ENCODE measurements at places on chromosomes 13 and 19.

DNA sequence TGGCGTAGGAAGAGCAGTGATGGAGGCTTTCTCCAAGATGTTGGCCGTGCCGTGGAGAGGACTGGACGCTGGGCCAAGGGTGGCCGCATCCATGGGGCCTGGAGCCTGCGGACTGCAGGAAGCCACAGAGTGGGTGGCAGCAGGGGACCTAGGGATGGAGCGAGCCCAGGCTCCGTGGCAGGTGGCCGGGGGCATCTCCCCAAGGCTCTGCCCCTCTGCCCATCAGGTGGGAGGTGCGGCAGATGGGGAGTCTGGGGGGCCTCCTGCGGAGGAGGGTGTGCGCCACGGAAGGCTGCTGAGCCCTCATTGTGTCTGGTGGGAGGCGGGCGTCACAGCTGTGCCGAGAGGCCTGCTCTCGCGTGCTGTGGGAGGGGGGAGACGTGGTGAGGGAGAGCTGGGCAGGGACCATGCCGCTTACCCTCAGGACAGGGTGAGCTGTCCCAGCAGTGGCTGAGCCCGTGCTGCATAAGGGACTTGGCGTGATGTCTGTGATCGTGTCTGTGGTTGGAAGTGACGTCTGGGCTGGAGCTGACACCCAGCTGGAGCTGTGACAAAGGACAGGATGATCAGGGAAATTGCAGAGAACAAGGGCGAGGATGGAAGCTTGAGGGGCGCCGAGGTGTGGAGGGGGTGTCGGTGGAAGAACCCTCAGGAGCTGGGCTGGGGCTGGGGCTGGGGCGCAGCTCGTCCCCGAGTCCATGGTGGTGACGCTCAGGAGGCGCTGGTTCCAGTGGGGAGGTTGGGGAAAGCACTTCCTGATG, 13.4 kb downstream of the MCF2L start:
- DNase-seq = no peak

DNA sequence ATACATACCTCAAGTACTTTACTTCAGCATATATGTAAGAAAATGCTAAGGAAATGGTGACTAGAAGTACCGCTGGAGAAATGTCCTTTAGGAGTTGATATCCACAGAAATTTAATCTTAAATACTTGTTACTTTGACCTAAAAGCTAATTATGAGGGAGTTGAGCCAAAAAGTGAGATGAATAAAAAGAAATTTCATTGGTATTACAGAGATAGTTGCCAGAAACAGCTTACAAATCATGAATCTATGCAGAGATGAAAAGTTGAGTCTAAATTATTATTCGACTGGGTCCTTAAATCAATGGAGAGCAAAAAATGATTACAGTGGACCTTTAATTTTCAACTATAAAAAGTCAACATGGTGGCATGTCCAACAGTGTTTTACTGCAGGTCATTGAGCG, 160.9 kb downstream of the MZT1 start:
- DNase-seq = no peak

DNA sequence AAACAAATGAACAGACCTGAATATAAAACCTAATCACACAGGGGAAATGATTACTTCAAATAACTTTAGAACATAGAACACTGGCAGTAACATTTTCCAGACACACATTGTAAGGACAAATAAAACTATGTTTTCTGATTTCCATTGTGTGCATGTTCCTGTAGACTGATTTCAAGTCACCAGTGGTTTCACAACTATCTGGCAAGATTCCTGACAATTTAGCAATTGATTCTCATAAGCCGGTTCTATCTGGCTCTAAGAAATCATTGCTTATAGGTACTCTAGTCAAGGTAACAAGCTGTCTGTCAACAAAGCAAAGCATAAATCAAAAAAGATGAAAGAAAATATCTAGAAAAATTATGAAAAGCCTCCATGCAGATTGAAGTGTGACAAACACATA, 19.6 kb upstream of the PCCA start:
- no peak for DNase-seq

- DNase-seq = peak; percentile 75
Measured at GRCh38 chr19:37905946-37906868, at the start of gene WDR87. TSS of gene WDR87 (minus strand) at chr19:37906594. CDS start at chr19:37898239, 8,355 bp downstream.

DNA sequence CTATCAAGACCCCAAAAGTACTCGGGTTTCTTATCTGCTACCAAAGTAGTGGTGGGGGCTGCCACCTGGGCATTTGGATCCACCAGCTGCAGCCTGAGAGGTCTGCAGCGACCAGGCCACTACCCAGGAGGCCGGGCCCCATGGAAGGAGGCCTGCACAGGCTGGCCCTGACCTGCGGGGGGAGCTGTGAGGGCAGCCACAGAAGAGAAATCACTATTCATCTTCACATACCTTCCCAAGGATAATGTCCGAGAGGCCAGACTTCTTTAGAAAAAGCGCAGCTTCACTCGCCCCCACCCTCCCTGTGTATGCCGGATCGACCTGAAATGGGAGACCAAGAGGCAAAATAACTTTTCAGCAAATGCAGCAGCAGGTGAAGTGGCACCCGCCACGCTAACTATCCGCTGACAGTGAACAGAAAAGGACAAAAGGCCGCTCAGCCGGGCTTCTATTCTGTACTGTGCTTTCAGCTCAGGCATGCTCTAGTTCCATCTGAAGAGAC, 30.1 kb downstream of the EPS15L1 start:
- peak; percentile 53 for DNase-seq

- peak; percentile 91 for DNase-seq
Measured at GRCh38 chr13:109162248-109163036, 533.0 kb downstream of the MYO16 start.

DNA sequence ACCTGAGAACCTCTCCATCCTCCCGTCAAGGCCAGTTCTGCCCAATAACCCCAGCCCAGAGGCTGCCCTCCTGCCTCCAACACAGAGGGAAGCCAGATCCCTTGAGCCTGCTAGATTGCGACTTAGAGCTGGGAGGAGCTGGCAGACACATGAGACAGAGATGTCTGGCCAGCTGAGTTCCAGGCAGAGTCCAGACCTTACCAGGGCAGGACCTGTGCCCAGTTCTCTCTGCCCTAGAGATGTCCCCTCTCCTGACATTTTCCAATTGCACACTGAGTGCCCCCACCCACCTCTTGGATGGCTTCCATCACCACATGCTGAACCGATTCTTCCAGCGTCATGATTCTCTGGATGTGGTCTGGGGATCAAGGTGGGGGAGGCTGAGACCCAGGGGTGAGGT, 3.0 kb downstream of the HOOK2 start:
- DNase-seq = no peak

- peak; percentile 73 for DNase-seq
Measured at GRCh38 chr19:11242864-11243797, 3.7 kb downstream of the ANGPTL8 start.

- DNase-seq = no peak
Measured at GRCh38 chr19:35534803-35535480, 1.7 kb downstream of the GAPDHS start.

GRCh38 chr13:78997902-78998629, 339.1 kb upstream of the OBI1 start:
- DNase-seq = peak; percentile 59

- no peak for DNase-seq
Measured at GRCh38 chr19:35099897-35100275, 15.7 kb upstream of the FXYD3 start.

DNA sequence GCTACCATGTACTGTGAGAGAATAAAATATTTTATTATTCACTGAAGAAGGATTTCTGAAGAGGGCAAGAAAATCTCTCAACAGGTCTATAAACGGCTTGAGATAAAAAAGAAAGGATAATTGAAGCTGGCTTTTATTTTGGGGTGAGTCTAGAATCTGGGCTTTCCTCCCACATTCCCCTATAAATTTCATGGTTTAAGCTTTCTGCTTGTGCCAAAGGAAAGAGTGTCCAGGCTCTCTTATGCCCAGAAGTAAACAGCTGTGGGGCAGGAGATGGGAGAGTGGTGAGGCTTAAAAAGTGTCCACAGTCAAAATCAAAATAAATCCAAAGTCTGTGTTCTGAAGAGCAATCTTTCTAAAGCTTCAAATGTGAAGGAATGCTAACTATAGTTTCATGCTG, 942.2 kb upstream of the MIR17HG start:
- no peak for DNase-seq

- DNase-seq = no peak
Measured at GRCh38 chr13:113646376-113646775, 11.6 kb downstream of the ATP4B start.

- peak; percentile 94 for DNase-seq
Measured at GRCh38 chr13:50082426-50083281, 67.4 kb downstream of the KCNRG start.

- no peak for DNase-seq
Measured at GRCh38 chr13:112700291-112701060, 10.6 kb downstream of the ATP11A start.

DNA sequence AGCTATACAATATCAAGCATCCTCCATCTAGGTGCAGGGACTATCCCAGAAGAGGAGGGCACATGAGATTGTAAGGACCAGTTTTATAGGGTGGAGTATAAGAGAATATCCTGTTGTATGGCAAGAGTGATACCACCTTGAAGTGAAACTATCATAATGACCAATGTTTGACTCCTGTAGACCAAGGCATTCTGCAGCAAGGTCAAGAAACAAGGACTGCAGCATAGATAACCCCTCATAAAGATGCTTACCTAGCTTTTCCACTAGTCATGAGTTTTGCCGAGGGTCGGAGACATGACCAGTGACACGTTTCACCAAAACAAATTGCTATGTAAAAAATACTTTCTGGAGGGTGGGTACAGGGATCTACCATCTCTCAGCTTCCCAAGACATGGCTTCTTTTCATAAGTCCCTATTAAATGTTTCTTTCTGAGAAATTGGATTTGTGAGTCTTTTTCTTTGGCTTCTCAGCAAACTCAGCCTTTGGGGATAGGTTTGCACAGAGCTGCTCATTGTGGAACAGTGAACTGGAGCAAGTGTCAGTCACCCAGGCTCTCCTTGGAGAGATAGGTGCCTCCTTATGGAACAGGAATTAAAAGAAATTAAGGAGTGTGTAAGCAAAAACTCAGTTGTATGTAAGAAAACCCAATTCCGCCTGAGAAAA, 28.2 kb upstream of the CYSLTR2 start:
- no peak for DNase-seq

DNA sequence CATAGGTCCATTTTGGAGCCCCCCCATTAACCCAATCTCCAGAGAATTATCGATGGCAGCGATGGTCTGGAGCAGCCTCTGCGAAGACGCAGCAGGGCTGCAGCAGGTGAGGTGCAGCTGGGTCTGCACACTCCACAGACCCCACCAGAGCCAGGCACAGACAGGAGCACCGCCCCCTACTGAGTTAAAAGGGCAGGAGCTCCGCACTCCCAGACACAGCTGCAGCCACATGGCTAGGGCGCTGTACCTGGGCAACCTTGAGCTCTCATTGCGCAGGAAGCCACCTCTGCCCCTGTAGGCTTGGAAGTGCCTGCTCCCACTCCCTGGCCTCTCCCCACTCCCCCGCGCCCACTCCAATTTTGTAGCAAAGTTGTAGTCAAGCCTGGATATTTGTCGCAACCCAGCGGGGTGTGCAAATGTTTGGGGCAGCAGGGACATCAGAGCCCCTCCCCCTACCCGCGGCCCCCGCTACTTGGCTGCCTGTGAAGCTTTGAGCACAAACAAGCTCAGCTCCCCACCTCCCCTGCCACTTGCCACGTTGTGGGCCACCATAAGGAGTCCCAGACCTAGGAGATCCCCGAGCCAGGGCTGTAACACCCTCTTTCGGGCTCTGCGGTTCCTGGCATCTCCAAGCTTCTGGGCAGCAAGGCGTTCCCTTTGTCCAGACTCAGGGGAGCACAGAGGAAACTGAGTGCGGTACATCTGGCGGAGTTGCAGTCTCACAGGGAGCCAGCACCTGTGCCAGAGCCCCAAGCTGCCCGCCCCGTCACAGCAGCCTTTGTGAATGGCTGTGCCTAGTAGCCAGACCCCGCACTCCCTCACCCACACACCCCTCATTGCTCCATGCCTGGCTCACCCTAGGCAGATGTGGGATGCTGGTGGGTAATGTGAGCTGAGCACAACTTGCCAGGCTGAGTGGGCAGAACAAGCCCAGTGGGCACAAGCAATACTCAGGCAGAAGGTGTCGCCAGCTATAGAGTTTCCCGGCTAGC, 949.7 kb upstream of the SLITRK1 start:
- no peak for DNase-seq

- no peak for DNase-seq
Measured at GRCh38 chr13:67061750-67062149, 168.4 kb downstream of the PCDH9 start.

DNA sequence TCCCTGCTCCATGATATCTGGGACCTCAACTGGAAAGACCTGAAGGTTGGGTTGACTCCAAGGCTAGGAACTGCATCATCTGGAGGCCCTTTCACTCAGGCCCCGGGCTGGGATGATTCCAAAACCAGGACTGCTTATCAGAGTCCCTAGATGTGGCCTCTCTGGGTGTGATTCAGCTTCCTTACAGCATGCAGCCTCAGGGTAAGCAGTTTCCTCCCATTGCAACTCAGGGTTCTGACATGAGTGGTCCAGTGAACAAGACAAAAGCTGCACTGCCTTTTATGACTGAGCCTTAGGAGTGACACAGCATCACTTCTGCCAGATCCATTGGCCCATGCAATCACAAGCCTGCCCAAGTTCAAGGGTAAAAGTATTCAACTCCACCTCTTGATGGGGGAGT, 502.8 kb downstream of the COG6 start:
- DNase-seq = no peak

DNA sequence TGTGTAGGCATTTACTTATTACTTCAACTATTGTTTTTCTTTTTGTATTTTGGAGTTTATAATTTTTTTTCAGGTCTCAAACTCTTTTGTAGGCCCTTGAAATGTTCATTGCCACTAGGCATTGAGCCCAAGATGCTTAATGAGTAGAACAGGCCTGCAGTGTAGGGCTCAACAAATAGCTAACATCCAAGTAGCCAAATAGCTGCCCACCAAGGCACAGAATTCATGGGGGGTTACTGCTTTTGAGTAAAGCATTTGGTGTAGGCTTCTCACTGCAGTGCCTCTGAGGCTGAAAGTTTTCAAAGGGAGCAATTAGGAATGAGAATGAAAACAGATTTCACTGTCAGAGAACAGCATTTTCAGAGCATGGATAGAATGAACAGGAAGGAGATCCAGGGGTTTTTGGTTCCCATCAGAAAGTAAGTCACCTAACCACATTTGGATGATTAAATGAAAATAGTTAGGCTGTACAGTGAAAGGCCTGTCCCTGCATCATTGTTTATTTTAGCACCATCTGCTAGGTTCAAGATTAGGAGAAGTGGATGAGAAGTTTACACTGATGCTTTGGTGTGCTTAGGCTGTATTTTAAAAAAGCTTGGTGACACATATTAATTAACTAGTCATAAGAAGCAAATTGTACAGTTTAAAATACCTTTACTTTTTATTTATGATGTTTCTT, 61.0 kb downstream of the EDNRB start:
- no peak for DNase-seq

- peak; percentile 46 for DNase-seq
Measured at GRCh38 chr19:28242317-28242927, 970.5 kb downstream of the UQCRFS1 start.

DNA sequence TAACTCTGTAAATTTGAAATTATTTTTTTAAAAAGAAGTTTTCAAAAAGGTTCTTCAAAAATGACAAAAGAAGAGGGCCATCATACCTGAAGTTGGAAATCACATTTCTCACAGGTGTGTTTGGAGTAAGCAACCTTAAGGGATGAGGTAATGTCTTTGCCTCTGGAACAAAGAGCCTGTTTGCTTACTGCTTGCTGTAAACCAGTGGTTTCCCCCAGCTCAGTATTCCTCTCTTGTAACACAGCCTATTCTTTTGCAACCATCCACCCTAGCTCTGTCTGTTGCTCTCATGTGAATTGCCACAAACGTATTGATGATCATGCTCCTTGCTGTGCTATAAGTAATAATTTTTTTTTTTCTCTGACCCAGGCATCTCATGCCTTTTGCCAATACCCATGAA, 38.1 kb downstream of the UCHL3 start:
- DNase-seq = peak; percentile 13

- no peak for DNase-seq
Measured at GRCh38 chr19:28150129-28150528, 1062.8 kb downstream of the UQCRFS1 start.
